ENCODE measurements at places on chromosomes 5 and 9. TPM values are rescaled to one million over a fixed set of nuclear protein-coding genes. Genes with fewer than 3 reads are reported as not detected.

DNA sequence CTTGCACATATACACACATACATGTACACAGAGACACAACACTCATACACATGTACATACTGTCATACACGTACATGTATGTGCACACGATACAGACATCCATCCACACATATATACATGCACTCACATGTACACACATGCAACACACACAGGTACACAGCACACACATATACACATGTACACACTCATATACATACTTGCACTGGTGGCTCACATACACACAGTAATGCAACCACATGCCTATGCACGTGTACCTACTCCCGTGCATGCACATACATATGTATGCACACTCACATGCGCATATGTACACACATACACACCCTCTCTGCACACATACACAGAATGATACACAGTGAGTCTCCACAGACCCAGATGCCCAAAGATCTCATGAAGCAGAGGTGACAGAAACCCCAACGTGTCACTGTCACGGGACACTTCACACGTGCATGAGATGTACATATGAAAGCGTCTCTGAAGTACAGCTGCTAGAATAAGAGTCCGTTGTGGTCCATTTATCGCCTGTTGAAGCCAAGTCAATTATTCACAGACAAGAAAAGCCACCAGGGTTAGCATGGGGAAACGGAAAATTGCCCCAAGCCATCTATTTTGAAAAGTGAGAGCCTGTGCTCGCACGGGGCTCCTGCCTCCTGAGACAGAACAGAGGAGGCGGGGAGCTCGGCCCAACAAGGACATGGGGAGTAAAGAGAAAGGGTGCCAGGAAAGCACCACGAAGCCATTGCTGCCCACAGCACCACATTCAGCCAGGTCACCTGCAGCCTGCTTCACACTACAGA lies 24.9 kb downstream of the LPCAT1 start:
- DNase-seq = no peak

Gene MYMK
- not detected for total RNA-seq

DNA sequence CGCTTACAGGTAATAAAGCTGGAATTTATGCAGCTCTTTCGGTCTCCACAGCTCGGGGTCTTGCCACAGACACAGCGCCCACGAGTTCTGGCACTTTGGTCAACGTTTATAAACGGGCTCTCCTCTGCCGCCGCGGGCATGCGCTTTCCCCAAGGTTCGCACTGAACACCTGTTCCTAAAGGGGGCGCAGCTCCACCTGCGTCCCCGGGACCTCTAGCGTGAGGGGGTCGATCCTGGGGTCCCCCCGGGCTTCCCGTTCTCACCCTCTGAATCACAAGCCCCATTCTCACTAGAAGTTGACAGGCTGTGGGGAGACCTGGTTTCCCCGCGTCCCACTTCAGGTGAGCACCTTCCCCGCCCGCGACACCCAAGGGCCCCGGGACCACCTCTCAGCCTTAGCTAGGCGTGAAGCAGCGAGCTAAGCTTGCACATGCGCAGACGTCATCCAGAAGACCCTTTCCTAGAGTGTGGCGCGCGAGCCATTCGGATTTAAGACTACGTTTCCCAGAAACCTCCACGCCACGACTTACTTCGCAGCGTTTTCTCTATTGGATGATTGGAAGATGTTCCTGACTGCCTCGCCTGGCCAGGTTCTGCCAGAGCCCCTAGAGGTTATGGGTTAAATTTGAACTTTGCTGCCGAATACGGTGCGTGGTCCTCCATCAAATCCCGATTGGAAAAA lies 21.3 kb upstream of the ZNF782 start:
- no peak for DNase-seq

Gene OGN
- total RNA-seq = 71.7 TPM

Gene MLANA
- not detected for total RNA-seq

- no peak for DNase-seq
Measured at GRCh38 chr9:98142182-98142907, 23.3 kb upstream of the TRIM14 start.

- DNase-seq = peak; percentile 87
Measured at GRCh38 chr5:160269017-160269416, 39.7 kb downstream of the FABP6 start.

GRCh38 chr9:33112094-33112493 lies 35.6 kb upstream of the SMU1 start:
- no peak for DNase-seq

DNA sequence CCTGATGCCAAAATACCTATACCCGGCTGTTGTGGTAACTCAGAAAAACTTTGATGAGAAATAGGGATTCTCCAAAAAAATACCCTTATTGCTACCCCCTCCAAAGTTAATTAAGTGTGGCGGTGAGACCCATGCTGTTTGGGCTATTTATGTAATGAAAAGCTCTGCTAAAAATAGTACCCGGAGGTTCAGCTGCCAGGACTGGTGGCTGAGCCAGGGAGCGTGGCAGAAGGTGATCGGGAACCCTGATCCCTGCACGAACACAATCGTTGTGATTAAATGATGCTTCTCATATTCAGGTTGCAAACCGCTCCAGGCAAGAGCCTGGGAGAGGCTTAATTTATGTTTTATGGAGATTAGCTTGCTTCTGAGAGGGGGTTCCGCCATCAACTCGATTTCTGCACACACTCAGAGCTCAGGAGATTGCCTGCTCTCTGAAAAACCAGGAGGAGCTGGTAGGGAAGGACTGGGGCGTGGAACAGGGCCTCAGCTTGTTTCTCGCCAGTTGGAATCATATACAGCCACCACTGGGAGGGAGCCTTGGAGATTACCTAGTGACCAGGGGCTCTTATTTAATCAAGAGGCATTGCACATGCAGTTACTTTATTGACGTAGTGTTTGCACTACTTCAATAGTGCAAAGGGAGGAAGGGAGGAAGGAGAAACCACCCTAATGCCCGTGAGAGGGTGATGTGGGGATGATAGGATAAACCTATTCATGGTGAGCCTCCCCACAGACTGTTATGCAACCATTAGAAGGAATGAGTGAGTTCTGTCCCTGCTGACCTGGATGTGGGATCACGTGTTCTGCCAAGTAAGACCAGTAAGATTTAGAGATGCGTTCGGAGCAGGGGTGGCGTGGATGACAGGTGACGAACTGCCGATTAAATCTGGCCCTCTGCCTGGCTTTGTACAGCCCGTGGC lies 23.4 kb downstream of the HRH2 start:
- no peak for DNase-seq

DNA sequence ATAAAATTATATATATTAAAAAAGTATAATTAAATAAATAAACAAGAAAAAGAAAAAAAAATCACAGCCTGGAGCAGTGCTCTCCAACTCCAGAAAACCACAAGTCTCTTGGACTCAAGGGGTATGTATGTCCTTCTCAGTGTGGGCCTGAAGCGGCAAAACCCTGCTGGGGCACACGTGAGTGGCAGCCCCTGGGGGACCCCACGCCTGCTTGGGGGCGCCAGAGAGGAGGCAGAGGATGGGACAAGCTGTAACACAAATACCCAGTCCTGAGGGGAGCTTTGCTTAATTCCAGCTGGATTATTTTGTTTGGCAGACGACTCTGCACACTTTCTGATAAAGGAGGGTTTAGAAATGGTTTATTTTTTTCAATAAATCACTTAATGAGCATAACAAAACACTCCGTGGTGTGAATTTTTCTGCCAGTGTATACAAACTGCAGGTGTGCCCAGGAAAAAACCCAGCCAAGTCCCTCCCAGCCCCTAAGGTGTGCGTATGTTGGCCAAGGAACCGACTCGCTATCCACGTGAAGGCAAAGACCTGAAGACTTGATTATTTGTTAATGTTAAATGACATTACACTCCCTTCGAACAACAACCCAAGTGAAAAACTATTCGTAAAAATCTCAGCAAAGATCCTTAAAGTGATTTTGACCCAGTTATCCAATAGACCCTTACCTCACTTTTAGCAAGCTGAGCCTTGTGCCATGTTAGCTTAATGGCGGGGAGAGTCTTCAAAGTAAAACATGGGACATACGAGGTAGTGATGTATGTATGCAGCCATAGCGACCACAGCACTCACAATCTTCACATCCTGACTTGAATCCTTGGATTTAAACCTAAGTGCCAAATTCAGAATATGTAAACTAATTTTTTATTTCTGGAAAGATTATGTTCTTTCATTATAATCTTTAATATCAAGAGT lies 32.9 kb downstream of the ANKH start:
- DNase-seq = no peak

Gene ANKRD33B
- total RNA-seq = 22.6 TPM

GRCh38 chr5:154351566-154351965 lies 94.2 kb upstream of the SAP30L start:
- DNase-seq = no peak

Gene KCNV2
- total RNA-seq = not detected

- DNase-seq = no peak
Measured at GRCh38 chr5:38968665-38969064, 105.5 kb downstream of the RICTOR start.

- DNase-seq = no peak
Measured at GRCh38 chr9:86077276-86077675, 22.1 kb downstream of the GOLM1 start.

Gene PRUNE2
- total RNA-seq = 55.3 TPM

DNA sequence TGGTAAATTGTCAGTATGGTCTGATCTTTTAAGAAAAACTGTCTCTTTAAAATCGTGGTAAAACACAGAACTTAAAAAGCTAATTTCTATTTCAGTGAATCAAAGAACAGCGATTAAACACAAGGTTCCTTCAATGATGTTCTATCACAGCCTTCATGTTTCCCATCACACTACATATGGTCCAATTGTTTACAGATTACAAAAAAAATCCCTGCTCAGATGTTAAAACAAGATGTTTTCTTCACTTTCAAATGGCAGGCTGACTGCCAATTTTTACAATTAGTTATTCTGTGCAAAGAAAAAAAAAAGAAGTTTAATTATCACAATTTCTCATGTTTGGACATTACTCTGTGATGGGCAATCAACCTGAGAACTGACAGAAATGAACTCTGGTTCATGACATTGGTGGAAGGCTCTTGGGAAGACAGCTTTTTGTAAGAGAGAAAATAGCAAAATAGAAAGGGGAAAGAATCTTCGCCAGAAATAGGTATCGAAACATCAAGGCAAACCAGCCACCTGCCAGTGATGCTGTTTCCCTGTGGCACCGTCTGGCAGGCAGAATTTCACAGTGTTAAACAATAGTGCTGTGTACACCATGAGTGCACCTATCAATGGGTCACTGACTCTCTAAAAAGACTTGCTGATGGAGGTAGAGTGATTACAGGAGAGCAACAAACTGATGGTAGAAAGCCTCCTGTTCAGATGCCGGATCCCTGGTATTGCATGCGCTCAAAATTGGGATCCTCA lies 1020.0 kb upstream of the ARRDC3 start:
- DNase-seq = no peak

Gene IGFBPL1
- not detected for total RNA-seq

DNA sequence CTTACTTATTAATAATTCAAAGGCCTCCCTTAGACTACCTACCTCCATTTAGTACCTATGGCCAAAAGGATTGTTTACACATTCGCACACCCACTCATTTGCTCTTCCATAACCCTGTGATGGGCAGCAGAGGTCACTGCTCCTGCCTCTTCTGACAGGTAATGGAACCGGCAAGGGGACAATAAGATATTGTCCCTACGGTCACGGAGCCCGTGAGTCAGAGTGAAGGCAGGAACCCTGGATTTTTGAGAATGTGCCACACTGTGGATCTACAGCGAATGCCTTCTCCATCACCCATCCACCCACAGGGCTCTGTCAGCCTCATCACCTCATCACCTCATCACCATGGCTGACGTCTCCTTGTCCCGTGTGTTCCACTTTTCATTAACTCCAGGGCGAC lies 132.3 kb downstream of the MYO10 start:
- DNase-seq = no peak

DNA sequence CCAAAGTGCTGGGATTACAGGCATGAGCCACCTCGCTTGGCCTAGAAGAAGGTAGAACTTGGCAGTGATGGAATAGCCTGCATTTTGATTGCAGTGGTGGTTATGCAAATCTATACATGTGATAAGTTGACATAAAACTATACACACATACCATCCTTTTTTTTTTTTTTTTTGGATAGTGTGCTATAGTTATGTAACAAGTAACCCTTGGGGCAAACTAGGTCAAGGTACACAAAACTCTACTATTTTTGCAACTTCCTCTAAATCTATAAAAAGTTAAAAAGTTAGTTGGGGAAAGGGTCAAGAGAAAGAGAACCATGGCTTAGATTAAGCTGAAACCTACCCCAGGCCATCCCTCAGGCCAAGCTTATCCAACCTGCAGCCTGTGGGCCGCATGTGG lies 11.1 kb downstream of the TRIM14 start:
- no peak for DNase-seq

DNA sequence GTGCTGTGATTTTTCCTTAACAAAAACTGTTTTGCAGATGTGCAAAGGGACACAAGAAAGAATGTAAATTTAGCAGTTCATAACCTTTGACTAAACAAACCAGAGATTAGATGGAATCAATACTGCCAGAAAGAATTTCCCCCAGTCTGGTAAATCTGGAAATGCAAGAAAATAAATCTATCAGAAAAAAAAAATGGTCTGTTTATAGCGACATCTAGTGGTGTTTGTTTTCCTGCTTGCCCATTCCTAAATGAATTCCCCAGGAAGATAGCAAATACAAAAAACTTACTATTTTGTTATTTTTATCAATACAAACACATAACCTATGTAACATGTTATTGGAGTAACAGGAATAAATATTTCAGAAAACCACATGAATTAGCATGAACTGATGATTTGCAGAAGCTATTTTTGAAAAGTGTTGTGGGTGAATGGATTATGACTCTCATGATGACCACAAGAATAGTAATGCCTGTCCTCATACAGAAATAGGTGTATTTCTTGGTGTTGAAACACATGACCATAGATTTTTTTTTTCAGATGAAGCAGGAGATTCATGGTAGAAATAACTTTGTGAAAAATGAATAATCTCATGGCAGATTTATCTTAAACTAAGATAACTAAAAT lies 1703.8 kb downstream of the MAT2B start:
- no peak for DNase-seq

GRCh38 chr5:19795218-19795617 lies 192.8 kb downstream of the CDH18 start:
- no peak for DNase-seq

- no peak for DNase-seq
Measured at GRCh38 chr9:115939065-115939765, 214.4 kb upstream of the PAPPA start.

DNA sequence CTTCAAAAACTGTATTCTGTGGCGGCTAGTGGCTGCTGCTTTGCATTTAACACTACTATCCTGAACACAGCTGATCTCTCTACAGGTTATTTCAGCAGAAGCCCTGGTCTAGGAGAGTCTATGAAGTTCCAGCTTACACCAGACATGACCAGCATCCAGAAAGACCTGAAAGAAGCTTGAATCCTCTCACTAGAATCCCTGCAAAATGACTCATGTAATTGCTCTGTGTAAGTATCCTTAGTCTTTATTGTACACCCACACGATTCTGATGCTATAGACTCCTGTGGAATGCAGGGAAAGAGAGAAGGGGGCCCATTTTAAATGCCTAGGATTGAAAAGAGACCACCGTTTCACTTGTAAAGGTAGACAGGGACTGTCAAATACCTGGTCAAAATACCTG lies 859 bp upstream of the GRIA1 start:
- no peak for DNase-seq

DNA sequence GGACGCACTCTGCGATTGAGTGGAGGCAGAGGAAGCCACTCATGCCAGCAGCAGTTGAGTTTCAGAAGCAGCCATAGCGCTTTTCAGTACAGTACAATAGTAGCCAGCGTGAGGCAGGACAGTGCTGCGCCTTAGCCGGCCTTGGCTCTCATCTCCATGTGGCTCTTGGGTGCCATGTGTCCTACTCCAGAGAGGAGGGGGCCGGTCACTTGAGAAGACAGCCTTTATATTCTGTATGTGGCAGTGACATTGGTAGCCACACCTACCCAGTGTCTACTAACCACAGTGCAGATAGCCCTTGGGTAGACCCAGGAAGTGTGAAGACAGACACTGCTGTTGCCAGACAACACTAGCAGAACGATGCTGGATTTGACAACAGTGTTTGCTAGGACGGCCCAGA lies 42.3 kb downstream of the FAM78A start:
- DNase-seq = no peak
